NCI-H1417 treated with DMSO at 0.1 percent for 48 hours (cell line): ENCODE measurements at places on chromosomes 5 and 9.

DNA sequence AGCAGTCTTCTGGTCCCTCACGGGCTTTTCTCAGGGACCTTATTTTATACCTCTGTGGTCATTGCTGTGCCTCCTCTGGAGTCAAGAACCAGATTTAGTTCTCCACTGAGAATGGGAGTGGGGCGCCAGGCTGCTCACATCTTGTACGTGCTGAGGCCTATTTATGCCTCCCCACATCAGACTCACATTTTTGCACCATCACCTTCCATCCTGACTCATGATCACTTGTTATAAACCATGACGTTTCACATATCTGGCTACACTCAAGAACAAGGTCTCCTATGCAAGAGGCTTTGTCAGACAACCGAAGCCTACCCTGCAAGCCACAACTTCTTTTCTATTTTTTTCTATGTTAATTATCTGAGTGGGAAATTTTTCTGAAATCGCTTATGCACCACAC is 10.7 kb downstream of the PRUNE2 start:
- DNase-seq, result no peak

GRCh38 chr9:123544007-123544827 is 188.2 kb downstream of the CRB2 start:
- no peak for DNase-seq

GRCh38 chr9:109401169-109401989 is 80.5 kb upstream of the EPB41L4B start:
- DNase-seq, result no peak

GRCh38 chr9:78697618-78698017 is 400.7 kb downstream of the PSAT1 start:
- no peak for DNase-seq

GRCh38 chr5:1331861-1332405 is 13.0 kb downstream of the CLPTM1L start:
- DNase-seq, result no peak

DNA sequence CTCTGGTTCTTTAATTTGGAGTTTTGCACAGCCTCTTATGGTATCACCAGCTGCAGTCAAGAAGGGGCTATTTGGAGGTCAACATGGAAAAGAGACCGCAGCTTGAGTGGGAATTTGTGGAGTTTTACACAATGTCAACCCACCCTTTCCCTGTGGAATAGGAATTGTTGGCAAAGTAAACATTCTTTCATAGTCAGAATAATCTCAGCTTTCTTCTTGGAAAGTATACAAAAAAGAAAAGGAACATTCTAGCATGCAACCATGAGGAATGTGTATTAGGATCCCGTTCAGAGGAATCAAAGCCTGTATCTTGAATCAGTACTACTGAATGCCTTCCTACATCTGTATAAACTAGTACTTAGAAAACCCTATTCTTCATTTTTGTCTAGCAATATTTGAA is 107.6 kb downstream of the LURAP1L start:
- no peak for DNase-seq

DNA sequence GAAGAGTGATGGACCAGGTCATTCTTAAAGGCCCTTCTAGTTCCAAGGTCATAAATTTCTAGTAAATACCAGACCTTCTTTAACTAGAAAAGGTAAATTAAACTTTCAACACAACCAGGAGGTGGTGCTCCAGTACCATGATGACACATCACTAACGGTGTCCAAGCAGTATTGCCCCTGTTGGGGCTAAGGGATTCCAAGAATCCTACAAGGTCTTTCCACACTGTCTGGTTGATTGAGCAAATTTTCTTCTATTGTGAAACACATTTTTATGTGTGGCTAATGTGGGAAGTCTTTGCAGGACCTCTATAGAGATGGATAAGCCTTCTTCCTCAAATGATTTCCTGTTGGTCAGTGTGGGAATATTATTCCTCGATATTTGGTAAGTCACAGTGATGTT is 459.6 kb upstream of the PAPPA start:
- no peak for DNase-seq

- DNase-seq, result no peak
These were observed 38.7 kb downstream of the TSTD2 start for GRCh38 chr9:97594381-97594921.

DNA sequence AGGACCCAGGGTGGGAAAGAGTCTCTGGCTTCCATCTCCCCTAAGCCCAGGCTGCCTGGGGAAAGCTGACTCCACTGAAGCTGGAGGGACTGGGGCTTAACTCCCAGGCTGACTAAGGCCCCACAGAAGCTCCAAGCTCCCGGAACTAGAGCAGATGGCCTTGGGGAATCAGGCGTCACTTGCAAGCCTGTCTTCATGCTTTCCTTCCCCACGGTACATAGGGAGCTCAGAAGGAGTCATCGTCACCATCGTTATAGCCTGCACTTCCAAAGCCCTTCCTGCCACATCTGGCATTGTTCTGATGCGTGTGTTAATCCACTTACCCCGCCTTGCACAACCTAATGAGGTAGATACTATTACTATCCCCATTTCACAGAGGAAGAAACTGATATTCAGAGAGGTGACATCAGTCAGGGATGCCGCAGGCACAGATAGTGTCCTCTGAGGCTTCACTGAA is 11.5 kb downstream of the AQP3 start:
- DNase-seq, result no peak

DNA sequence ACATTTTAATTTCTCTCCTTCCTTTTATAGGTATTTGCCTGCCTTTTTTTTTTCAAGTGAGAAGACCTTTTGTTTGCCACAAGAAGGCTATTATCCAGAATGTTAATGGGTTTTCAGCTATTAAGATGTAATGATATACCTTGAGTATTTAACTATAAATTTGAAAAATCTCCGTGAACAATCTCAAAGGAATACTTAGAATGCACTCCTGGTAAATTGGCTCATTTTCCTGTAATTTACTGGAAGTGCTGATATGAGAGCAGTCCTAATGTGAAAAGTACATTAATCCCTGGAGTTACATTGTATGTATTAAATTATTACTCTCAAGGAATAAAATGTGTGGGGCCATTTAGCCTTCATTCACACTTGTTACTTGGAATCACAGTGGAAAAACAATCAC is 32.4 kb downstream of the AOPEP start:
- DNase-seq, result no peak

DNA sequence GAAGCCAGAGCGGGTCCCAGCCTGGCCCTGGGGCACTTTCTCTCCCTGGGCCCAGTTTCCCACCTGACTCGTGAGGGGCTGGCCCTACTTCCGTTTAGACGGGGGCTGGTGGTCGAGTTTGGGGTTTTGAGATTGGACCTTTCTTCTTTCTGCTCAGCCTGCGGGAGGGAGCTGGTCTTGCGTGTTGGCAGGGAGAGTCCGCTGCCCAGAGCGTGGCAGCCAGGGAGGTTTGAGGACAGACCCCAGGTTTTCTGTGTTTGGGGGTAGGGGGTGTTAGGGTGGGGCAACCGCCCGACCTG is 6.0 kb upstream of the PITX1 start:
- no peak for DNase-seq

- DNase-seq, result no peak
These were observed 62.3 kb downstream of the LPAR1 start for GRCh38 chr9:110975969-110976368.

GRCh38 chr9:121268851-121269641 is 1.1 kb downstream of the GSN start:
- DNase-seq, result no peak

DNA sequence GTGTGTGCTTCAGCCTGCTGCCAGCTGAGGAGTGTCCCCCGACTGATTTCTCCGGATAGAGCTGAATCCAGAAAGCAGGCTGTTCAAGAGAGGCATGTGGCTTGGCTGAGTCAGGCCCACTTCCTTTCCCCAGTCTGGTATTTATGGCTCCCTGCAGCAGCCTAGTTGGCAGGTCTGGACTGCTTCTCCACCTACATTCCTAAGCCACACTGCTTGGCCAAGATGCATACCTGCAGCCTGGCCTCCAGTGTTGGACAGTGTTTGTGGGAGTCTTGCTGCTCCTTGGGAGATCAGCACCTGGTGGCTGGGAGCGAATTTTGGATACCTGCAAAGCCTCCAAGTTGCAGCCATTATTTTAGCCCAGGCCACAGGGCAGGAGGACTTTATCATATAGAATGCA is 670.8 kb downstream of the ACTL7B start:
- no peak for DNase-seq

- no peak for DNase-seq
These were observed 1.6 kb downstream of the ANXA2R start for GRCh38 chr5:43038496-43038989.
